ENCODE measurements at places on chromosomes 2 and 18.

- DNase-seq = no peak
Measured at GRCh38 chr2:196295005-196295404, 123.6 kb upstream of the STK17B start.

DNA sequence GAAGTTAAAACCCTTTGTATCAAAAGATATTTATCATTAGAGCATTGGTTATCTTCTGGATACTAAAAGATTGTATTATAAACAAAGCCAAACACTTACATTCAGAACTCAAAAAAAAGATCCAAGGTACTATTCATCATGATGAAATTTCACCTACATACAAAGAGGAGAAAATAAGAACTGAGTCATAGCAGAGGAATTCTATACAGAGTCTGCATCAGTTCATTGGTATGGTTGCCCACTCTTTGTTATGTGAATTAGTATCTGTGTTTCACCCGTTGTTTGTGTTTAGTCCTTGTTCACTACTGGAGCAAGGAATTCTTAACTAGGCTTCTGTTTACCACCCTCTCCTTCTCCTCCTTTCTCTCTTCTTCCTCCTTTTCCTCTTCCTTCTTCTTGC is 157.9 kb downstream of the LNPK start:
- no peak for DNase-seq

- DNase-seq = no peak
Measured at GRCh38 chr2:137367361-137367760, 596.9 kb upstream of the HNMT start.

DNA sequence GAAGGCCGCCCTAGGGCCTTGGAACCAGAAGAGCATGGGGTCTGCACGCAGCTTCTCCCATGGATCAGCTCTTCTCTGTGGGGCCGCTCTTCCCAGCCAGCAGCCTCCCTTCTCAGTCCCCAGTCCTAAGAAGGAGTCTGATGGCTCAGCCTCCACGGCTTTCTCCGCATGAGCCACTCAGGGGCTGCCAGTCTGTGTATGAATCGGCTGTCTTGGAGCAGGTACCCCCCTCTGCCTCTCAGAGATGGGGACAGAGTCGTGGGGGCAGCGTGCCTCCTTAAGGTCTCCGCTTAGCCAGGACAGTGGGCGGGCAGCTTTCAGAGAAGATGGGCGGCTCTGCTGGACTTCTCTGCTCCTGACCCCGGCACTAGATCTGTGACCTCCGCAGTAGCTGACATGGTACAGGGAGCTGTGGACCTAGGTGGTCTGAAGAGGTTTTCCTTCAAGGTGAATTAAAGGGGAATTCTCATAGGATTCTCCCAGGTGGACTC is 21.6 kb downstream of the INPP5D start:
- no peak for DNase-seq

GRCh38 chr18:53629337-53629736 is 595.1 kb downstream of the MBD2 start:
- no peak for DNase-seq

- no peak for DNase-seq
Measured at GRCh38 chr2:113117541-113118262, 9.7 kb upstream of the IL1RN start.

DNA sequence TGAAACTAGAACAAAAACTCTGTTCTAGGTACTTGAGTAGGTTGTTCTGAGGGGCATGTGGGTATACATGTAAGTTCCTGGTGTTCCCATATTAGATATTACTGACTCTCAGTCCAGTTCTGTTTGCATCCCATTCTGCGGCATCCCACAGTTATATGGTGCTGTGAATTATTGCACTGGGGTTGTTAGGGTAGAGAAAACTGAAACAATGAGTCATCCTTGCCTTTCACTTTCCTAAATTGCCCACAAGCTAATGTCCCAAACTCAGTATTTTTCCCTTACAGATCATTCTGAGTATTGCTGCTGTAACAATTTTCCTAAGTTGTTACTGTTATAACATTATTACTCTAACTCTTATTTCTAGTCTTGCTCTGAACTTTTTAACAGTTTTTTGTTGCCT is 3.0 kb downstream of the WDR75 start:
- DNase-seq = no peak

GRCh38 chr2:177024765-177025164 is 187.8 kb upstream of the HNRNPA3 start:
- DNase-seq = no peak

- no peak for DNase-seq
Measured at GRCh38 chr18:12321333-12321732, 13.3 kb downstream of the TUBB6 start.

DNA sequence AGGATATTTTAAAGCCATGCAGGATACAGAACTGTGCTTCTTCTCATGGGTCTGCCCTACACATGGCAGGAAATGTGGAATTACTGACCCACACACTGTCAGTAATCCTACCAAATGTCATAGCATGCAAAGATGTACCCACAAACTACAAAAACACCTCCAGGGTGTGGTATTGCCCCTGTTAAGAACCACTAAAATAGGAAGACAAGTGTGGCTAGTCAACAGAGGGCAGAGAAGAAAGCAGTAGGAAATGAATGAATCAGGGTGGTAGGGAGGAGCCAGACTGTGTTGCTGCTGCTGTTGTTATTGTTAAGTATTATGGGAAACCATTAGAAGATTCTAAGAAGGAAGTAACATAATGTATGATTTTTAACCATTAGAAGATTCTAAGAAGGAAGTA is 556.7 kb upstream of the ACVR2A start:
- DNase-seq = no peak

DNA sequence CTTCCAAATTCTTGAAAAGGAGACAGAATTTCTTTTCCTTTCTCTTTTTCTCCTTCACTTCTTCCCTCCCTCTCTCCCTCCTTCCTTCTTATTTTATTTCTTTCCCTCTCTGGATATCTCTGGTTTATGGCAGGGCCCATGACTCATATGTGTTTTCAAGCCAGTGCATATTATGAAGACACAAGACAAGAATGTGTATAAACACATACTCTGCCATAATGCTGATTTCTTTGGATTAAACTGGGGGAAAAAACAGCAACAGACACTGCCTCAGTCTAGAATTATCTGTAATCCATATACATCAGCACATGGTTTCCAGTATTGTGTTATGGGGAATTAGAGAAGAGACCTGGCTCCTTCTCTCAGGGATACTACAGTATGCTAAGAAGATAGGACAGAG is 82.8 kb upstream of the CPO start:
- DNase-seq = no peak

GRCh38 chr2:37560863-37561614 is 110.4 kb downstream of the CDC42EP3 start:
- DNase-seq = no peak

DNA sequence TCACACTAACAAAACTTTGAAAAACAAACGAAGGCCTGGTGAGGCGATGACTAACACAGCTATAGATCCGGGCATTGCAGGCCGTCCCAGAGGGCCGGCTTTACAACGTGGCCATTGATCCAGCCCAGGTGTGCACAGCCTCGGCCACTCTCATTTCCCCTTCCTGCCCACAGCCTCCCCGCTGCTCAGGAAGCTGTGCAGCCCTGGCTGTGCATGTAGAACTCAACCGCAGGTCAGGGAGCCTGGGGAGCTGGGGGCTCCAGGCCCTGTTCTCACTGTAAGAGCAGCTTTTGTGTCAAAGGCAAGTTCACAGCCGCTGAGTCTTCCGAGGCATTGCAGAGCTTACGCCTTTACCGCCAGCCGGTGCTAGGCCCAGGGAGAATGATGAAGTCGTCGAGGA is 87.2 kb downstream of the LONRF2 start:
- DNase-seq = no peak

GRCh38 chr2:61969376-61969775 is 63.9 kb downstream of the COMMD1 start:
- DNase-seq = no peak

DNA sequence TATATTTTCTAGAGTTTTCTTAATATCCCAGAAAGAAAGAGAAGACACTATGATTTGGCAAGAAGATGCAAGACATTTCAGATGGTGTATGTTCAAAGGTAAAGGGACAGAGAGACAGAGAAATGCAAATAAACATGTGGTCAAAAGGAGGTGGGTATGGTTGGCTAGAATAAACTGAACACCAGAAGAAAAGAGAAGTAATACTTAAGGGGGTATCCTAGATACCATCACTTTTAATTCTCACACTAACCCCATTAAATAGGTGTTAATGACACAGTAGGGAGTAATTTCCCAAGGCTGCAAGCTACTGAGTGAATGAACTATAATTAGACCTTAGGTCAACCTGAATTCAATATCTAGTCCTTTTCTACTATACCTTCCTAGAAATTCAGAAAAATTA is 111.2 kb upstream of the CD226 start:
- DNase-seq = no peak

DNA sequence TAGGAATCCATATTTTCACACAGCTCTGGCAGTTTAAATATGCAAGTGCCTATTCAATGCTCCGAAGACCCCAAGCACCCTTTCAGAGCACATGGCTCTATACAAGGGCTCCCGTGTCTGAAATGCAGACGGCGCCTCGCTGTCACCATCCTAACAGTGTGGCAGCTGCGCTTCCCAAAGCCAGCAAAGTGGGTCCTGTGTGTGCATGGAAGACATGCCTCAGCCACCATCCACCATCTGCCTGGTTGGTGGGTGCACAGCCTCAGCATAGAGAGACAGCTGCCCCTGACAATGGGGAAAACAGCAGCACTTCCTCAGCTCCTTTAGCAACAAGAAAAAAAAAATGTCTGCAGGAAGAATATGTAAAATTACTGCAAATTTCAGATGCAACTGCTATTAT is 218.1 kb downstream of the SP3 start:
- no peak for DNase-seq

GRCh38 chr2:68829749-68830148 is 41.4 kb downstream of the BMP10 start:
- no peak for DNase-seq

DNA sequence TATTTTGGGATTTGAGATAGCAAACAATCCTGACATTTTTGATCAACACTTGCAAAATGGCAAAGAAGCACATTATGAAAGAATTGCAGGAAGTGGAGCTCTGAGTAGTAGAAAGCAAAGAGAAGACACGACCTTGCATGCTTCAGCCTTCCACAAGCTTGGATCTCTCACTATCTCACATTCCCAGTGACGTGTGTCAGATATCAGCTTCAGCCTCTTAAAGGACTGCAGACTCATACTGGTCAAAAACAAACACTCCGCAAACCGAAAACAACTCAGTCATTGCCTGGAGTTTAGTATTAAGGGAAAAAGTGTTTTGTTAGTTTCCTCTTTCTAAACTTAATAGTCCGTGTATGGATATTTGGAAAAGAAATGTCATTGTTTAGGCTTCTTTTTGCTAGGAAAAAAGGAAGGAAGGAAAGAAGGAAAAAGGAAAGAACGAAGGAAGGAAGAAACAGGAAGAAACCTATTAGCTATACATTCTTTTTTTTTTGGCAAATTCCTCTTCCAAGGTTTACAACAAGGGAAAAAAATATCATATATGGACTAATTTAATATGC is 32.6 kb upstream of the SLC40A1 start:
- DNase-seq = no peak

DNA sequence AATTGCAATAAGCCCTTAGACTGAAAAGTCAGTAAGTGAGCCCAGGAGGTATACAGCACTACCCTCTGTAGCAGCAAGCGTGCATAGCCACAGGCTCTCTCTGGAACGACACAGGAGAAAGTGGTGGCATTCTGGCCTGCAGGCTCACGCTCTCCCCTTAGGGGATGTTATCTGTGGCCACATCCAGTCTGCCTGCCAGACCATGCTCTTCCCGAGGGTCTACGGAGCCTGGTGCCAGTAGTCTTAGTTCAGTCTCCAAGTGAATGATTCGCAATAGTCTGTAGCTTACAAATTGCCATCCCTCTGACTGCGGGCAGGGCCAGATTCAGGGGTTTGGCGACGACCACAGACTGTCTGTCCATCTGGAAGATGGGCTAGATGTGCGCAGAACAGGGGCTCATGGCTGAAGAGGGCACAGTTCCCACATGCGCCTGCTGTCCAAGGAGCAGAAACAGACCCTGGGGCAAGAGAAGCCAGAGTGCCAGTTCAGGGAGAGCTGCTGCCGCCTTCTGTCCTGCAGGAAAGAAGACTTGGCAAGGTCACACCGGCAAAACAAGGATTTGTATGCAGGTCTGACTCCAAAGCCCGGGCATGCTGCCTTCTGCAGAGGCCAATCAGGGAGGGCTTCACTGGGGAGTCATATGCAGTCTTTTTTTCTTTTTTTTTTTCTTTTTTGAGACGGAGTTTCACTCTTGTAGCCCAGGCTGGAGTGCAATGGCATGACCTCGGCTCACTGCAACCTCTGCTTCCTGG is 3.5 kb upstream of the KLF11 start:
- no peak for DNase-seq

DNA sequence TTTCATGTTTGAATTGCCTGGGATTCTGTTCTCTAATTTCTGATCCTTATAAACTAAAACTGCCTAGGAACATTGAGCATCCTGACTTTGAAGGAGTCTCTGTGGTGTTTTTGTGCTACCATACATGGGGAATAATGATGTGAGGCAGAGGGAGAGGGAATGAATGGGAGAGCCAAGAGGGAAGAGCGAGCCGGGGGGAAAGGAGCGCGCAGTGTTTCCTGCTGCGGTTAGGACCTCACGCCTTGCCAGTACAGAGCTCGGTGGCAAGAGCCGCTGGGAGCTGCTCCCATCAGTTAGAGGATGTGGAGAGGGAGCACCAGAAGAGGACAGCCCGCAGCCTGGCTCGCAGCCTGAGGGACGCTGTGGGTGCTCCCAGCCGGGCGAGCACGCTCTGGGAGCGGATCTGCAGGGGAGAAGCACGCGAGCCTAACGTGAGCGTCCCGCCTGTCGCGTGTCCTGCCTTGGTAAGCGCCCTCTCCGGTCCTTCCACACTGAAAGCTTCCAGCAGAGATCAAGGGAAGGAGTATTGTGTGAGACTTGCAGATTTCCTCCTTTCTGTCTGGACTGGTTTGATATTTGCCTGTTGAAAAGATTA is 114.7 kb downstream of the FAM210A start:
- DNase-seq = no peak

All from stimulated activated CD4-positive, alpha-beta T cell treated with anti-CD3 and anti-CD28 coated beads, Interleukin-1b, Interleukin-23, amount 100 ng/mL, for 24 hours (primary cell).